Kidney (tissue), 22 donors: ENCODE measurements at places on chromosomes 5 and 9. TPM values are rescaled to one million over a fixed set of nuclear protein-coding genes. Genes with fewer than 3 reads are reported as not detected.
A peak's percentile ranks its signal among the peaks of the same experiment; 100 is the strongest.

DNA sequence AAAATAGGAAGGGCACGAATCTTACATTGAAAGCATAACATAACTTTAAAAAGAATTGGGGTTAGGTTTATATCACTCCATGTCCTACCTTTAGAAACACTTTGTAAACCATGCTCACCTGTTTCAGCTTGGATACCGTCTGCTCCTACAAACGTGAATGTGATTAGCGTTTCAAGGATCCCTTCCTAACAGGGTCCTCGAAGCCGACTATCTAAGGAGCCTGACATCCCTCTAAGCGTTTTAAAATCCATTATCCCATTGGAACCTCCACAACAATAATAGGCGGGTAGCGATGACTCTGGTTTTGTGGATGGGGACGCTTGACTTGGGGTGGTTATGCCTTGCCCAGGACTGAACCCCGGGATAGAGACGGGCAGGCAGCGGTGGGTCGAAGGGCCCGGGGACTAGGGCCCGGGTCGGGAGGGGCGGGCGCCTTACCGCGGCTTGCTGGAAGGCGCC lies 937 bp downstream of the SVEP1 start:
- DNase-seq: no peak

- DNase-seq: no peak
Measured at GRCh38 chr5:104612005-104612404, 1049.4 kb upstream of the NUDT12 start.

DNA sequence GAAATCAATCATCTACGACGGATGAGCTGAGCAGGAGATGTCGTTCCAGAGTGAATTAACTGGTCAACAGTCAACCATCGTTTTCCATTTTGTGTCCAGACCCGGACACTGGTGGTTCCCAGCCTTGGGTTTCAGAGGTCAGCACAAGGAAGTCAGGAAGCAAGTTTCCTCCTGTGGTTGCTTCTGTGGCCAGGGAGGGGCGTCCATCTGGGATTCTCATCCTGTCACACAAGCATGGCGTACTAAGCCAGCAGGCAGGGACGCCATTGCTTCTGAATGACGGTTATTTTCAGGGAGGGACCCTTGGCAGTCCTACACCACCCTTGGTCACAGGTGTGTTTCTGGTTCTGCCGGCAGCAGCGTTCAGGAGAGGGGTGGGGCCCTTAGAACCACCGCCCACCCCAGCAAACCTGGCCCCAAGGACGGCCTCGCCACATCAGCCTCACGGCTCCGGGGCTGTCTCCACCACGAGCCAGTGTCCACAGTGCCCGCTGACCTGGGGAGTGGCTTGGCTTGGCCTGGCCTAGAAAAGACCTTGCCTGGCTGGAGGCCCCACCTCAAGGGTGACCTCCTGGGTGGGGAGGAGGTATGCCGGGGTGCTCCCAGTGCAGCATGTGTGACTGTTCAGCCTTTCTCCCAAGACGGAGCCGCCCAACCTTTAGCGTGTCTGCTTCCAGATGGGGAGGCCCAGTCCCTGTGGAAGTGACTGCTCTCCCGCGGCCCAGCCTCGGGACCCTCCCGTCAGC lies 25.2 kb downstream of the NDUFS6 start:
- peak; percentile 32 for DNase-seq

GRCh38 chr9:72207278-72207677 lies 58.0 kb downstream of the GDA start:
- DNase-seq: no peak

GRCh38 chr5:171457208-171457981 lies 37.9 kb downstream of the FGF18 start:
- no peak for DNase-seq

DNA sequence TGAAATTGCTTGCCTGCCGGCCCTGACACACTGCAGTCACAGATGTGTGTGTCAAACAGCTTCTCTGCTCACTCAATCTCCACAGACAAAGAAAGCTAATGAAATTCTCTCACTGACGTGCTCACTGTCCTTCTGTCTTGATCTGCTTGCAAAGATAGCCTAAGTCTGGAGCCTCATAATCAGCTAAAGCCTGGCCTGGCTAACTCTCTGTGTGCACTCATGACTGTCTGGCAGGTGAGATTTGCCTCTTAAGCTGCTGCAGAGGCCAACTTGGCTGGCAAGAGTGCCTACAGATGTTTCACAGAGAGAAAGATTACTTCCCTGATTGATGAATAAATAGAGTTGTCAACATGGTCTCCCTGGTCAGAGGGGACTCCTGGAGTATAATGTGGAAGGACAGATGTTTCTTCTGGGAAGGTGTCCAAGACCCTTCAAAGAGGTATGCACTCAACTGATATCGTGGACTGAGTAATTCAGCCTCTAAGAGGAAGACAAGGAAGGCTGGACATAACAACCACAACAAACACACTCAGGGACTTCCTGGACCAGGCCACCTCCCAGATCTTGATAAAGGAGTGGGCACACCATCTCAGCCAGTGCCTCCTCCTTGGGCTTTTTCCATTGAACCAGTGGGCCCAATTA lies 362.0 kb downstream of the SPOCK1 start:
- DNase-seq: no peak

- DNase-seq: peak; percentile 69
Measured at GRCh38 chr5:64147849-64148441, 17.7 kb upstream of the RNF180 start.

DNA sequence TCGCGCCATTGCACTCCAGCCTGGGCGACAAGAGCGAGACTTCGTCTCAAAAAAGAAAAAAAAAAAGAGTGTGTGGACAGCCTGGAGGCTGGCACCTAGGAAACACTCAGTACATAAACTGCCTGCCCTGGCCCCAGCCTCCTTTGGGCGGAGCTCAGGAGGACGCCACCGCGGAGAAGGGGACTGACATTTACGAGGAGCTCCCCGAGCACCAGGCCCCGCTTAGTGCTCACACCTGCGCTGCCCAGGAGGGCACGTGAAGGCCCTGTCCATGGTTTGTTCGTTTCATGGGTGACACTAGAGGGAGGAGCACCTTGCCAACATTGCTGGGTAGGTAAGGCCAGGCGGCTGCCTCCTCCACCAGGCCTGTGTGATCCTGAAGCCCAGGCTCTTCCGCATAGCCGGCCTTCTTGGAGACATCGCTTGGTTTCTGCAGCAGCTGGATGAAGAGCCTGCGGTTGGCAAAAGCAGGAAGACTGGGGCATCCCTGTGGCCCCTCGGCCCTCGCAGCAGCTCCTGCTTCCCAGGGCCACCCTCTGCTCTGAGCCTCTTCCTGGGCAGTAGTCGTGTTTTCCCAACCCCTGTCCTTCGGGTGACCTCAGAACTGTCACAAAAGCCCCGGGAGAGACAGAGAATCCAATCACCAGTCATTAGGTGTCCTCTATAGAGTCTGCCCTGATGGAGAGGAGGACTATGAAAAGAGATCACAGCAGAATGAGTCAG lies 26.2 kb upstream of the LAMC3 start:
- no peak for DNase-seq

DNA sequence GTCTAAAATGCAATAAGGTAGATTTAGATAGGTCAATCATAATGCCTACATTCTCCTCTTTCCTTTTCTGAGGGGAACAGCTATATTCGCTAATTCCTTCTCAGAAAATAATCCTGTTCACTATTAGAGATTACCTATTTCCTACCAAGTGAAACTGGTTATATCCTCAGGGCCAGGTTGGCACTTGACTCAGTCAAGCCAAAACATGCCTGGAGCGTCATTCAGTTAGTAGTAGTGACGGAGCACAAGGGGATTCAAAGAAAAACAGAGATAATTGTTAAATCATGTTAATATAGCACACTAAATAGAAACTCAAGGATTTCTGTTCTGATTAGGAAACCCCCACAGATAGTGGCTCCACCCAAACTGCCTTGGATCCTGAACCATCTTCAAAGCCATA lies 515.4 kb upstream of the PTPRD start:
- no peak for DNase-seq

DNA sequence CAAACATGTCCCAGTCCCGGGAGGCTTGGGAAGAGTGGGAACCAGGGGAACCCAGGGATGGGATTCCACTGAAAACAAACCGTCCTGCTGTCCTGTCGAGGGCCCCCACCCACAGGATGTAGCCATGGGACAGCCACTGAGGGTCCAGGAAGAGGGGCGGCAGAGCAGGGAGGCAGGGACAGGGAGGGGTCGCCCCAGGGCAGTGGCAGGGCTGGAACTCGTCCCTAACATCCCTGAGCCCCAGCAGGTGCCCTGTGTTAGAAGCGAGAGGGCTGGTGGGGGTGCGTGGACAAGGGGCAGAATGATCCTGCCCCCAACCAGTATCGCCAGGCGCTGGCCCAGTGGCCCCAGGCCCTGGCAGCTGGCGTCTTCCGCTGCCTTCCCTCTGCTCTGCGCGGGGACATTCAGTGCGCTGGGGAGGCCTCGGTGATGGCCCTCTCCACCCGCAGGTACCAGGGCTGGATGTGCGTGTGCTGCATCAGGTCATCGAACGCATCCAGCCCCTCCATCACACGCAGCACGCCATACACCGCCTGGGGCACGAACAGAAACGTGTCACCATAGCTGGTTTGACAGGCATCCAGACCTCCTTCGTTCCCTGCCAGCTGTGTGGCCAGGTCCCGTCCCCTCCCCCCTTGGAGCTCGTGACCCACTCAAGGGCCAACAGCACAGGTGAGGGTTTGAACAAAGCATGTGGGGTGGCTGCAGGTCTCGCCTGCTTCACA lies 6.6 kb downstream of the PTGES2 start:
- DNase-seq: peak; percentile 37

The ASPN gene
- 1.5 TPM for total RNA-seq

The DOCK8 gene
- 46.5 TPM for total RNA-seq

The CKS2 gene
- 7.0 TPM for total RNA-seq

The GGTA1 gene
- total RNA-seq: 11.0 TPM
